Epithelial cell of proximal tubule (primary cell): ENCODE measurements at places on chromosomes 1 and 21.

GRCh38 chr1:3038113-3038551, 16.9 kb downstream of the ACTRT2 start:
- no peak for DNase-seq

DNA sequence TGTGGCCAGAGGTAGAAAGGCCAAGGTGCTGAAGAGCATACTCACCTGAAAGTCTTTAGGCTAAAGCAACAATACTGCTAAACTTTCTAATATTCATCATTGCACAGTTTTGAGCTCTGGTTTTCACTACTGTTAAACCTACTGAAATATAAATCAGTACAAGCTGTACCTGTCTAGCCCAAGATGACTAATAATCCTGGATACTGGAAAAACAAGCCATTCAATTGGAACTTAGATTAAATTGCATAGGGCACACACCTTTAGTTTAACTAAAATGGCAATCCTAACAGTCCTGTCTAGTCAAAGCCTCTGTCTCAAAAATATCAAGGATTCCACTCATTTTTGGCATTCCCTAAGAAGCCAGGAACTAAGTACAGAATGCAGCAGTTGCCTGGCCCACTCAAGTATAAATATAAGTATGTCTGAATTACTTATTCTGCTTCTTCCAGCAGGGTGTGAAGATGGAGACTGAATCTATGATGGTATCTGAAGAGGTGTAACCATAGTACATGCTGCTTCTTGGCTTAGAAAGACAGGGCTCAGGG, 3.1 kb downstream of the CHML start:
- no peak for DNase-seq

DNA sequence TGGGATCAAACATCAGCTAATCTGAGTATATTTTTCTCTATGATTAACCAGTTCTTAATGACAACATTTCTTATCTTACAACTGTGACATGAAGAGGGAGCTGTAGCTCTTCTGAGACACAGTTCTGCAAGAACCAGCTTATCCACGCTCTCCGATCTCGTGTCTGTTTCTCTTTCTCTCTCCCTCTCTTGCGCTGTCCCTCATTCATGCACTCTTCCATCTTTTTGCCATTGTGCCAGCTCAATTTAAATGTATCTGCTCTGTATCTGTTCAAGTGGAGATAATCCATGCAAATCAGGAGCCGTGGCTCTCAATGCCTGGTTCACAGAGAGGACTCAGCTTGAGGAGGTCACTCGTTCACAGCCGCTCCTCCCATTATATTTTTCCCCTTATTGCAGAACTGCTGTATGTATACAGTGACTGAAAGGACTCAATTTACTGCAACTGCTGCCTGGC, 494.7 kb upstream of the ADGRL2 start:
- peak; percentile 33 for DNase-seq

DNA sequence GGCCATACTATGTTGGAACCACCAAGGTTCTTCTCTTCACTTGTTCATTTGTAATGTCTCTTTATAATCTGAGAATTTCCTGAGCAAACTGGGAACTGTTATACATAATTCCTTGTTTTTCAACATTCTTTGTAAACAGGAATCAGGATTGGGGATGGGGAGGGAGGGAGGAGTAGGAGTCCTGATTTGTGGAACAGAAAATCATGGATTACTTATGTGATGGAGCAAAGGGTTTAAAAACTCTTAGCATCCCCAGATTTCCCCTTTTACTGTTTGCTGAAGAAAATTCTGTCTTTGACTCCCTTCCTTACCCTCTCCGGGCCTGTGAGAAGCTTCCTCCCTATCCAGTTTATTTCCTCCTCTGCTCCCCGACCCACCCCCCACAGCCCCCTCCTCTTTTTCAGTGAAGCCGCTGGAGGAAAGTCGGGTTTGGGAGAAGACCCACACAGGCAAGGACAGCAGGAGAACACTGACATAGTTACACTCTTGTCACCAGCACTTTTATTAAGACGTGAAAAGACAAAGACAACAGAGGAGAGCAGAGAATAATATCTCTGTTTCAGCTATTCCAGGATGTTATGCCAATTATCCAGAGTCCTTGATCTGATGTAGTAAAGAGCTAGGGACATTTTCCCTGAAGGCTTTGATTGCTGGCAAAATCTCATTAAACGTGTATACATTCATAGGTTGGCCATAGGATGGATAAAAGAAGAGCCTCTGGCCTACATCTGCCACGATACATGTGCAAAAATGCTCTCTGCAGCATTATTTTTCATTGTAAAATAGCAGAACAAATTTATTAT, 4.6 kb upstream of the NBPF1 start:
- DNase-seq: no peak

- DNase-seq: no peak
Observed at GRCh38 chr1:2249559-2249906, 21.4 kb downstream of the SKI start.

DNA sequence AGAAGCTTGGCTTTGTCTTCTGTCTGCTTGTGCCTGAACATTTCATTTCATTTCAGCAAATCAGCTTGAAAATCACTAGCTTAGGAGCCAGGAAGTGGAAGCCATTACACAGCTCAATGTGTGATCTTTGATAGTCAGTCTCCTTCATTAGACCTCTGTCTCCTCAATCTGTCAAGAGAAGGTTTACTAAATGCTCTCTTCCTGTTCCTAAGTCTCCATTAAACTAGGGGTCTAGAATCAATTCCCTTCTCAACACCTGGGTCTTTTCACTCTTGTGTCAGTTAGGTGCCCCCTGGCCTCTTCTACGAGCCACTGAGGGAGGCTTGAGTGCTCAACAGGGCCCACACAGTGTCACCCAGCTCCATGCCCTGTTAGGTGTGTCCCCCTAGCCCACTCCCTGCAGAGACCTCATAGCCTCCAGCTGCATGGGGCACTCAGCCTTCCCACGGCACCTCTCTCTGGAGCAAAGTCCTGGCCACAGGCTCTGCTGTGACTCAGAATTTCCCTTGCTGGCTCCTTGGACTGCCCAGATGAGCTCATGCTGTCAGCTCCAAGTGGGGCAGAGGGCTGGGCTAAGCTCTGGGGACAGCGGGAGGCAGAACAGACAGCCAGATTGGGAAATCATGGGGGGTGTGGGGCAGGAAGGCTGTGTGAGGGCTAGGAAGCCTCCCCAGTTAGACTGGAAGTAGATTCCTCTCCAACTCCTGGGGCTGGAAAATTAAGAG, 115.7 kb upstream of the IPO9 start:
- peak; percentile 93 for DNase-seq

DNA sequence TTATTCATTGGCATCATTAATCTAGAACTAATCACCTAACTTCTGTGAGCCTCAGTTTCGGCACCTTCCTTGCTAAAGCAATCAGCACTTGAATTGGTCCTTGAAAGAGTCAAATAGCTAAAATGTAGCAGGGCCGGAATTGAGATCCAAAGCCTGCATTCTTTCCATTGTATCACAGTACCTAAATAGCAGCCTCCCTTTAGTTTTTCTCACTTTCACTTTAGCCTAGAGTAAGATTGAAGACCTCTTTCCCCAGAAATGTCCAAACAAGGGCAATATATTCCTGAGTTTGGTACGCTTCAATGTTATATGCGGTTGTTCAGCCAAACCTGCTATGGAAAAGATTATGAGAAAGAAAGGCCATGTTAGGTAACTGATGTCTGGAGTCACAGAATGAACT, 121.9 kb upstream of the BMP8A start:
- no peak for DNase-seq

GRCh38 chr1:113142791-113143190, 69.8 kb downstream of the LRIG2 start:
- no peak for DNase-seq

DNA sequence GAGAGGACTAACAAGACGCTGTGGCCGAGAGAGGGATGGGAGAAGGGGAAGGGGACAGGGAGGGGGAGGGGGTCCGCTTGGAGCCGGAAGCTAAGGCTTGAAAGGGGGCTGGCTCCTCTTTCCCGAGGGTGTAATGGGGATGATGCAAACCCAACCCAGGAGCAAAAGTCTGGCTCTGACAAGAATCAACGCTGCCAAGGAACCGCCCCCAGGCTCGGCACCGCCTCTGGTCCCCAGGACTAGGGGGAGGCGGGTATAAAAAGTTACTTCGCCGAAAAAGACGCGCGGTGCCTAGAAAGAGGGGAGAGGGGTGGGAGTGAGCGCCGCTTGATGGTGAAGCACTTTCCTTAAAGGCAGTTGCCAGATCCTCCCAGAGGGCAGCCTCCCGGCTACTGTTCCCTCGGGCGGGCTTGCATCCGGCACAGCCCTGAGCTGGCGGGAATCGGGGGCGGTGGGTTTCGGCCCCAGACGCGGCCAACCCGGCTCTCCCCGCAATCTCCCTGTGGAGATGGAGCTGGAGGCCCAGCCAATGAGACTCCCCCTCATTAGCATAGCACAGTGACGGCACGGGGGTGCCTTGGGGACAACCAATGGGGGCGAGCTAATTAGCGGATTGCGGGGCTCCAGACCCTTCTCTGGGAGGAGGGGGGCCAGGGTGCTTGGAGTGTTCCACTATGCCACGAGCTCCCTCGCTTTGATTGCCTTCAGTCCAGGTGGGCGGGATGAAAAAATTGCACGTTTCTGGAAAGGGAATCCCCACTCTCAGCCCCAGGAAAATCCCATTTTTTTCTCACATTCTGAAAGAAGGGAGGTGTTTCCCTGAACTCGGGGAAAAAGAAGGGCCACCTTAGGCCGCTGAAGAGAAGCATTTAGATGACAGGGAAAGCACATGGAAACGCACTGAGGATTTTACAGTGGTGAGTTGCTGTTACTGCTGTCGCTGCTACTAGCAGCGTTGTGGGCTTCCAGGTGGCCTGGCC, at the start of gene KCNT2:
Gene KCNT2 (minus strand): TSS at position 51 of the 980 bp plus-strand sequence. CDS start 131 bp downstream, outside the sequence.
- DNase-seq: peak; percentile 6

DNA sequence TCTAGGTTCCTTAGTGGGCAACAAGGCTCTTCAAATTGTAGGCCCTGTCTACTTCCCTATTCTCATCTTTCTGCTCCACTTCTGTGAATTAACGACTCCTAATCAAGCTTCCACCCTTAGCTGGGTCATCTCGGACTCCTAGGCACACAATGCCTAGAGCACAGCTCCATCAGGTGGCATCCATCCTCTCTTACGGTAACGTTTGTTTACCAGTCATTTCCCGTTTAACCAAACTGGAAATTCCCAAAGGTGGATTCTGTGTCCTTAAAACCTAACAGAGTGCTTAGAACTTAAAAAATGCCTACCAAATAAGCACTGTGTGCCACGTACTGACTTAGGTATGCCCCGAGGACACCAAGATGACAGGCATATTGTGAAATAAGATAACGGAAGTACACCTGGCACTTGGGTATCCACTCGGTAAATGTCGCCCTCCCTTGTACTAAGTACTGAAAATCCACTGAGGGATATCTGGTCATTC, 1.5 kb downstream of the PARP1 start:
- no peak for DNase-seq

- DNase-seq: no peak
Observed at GRCh38 chr1:221032637-221033280, 153.5 kb downstream of the HLX start.

GRCh38 chr21:15753741-15754140, 24.0 kb downstream of the USP25 start:
- no peak for DNase-seq
